Calu3 (cell line): ENCODE measurements at places on chromosomes 7 and 10. TPM values are rescaled to one million over a fixed set of nuclear protein-coding genes. Genes with fewer than 3 reads are reported as not detected.

DNA sequence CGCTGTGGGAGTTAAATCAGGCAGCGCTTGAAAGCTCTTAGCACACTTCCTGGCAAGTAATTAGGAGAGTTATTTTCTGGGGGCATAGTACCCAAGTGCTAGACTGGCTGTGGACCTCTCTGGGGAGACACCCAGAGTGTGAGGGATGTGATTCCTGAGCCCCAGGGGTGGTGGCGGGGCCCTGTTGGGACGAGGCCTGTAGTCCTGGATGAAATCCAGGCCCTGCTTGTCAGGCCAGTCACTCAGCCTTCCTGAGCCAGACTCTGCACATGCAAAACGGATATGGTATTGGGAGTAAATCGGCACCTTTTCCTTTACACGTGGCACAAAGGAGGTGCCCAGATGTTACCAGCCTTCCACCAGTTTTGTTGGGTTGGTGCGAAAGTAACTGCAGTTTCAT lies 31.2 kb downstream of the TRRAP start:
- DNase-seq: no peak

DNA sequence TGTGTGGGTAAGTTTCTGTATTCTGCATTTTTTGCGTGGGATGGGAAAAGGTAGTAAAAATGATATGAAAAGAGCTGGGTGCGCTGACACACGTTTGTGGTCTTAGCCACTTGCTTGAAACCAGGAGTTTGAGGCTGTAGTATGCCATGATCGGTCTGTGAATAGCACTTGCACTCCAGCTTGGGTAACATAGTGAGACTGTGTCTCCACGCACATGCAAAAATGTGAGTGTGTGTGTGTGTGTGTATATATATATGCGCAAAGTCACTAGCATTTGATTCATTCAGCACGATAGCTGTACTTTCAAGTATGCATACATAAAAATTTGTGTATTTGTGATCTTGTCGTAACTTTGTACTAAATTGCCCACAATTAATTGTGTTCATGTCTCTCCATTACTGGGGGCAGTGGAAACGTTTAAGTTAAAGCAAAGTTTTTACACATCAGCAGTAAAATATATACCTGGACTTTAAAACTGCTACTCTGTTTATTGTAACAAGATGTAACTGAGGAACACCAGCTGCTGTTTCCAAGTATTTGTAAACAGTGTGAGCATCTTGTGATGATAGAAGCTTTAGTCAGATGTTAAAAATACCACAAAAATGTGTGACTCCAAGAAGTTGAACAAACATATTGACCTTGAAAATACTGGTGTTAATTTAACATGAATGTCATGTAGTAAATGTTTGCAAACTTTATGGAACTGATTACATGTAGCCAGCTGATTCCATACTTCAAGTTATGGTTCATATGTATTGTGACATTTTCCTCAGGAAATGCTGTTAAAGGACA lies 1.6 kb downstream of the ZRANB1 start:
- DNase-seq: no peak

GRCh38 chr7:55240418-55241142 lies 124.6 kb upstream of the LANCL2 start:
- no peak for DNase-seq

DNA sequence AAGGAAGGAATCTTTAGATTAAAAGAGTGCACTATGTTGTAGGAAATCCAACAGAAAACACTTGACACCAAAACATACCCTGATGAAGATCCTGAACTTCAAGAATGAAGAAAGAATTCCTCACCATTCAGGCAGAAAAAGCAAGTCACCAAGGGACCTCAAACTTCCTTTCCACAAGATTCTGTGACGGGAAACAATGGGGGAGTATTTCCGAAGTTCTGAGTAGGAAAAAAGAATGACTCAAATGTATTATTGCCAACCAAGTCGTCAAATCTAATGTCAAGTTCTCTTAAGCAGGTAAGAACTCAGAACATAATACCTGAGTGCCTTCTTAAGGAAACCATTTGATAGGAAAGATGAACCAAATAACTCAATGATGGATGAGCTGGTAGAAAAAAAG lies 44.7 kb upstream of the MTURN start:
- DNase-seq: no peak

DNA sequence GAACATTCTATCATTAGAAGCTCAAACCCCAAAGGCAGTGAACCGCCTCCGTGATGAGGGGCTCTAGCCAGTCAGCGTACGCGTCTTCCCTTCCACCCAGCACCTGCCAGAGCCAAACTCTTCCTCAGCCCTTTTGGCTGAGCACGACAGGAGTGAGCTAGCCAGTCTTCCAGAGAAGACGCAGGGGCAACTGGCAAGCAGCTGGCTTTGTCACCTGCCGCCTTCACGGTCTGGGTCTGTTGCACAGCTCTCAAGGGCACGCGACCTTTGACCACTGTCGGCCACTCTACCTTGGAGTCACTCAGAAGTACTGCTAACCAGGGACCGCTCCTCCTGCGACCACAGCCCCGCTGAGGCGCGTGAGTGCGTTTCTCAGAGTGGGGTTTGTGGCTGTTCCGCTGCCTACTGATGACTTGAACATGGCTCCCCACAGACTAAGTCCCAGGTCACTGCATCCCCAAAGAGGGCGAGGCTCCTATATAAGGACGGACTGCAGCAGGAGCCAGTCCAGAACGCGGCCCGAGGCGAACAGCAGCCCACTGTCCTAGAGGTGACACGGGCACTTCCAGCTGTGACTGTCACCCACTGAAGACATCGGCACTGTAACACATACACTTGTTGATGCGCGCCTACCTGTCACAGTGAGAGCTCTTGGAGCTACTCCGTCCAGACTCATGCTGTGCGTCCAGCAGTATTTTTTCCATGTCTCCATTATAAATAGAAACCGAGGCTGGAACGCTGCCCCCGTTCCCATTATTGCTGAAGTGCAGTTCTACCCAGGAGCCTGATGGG lies 8.4 kb downstream of the BNIP3 start:
- DNase-seq: no peak

ZNF853 gene
- total RNA-seq: 10.1 and 11.4 TPM in 2 replicates

- no peak for DNase-seq
Observed at GRCh38 chr10:44295644-44296241, 89.2 kb downstream of the CXCL12 start.

GRCh38 chr7:38312821-38313220 lies 39.4 kb upstream of the TARP start:
- no peak for DNase-seq

DNA sequence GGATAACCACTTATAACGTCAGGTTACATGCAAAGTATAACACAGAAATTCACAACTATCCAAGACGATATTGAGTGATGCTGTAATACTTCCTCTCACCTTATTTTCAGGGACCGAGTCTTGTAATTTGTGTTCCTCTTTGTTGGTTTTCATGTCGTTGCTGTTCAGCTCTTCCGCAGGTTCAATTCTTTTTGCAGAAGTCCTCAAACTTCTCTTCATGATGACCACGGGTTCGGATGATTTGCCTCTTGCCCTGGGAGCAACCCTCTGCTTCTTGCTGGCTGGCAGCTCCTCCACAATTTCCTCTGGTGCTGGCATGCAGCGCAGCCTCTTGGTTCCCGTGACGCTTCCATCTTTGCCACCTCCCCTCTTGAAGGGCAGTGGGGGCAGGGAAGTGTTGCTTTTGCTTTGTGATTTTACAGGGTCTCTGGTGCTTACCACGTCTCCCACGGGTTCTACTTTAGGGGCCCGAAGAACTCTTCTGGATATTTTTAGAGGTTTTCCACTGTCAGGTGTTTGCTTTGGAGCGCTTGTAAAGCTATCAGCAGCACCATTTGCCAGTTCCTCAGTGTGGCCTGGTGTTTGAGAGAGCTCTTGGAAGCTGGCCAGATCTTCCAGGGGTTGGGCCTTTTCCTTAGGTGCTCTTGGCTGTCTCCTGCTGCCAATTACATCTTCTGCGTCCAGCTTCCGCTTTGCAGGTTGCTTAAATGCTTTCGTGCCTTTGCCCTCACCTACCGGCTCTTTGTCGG lies 23.6 kb downstream of the MKI67 start:
- DNase-seq: no peak

FBH1 gene
- total RNA-seq: 77.3 and 79.4 TPM in 2 replicates

DNA sequence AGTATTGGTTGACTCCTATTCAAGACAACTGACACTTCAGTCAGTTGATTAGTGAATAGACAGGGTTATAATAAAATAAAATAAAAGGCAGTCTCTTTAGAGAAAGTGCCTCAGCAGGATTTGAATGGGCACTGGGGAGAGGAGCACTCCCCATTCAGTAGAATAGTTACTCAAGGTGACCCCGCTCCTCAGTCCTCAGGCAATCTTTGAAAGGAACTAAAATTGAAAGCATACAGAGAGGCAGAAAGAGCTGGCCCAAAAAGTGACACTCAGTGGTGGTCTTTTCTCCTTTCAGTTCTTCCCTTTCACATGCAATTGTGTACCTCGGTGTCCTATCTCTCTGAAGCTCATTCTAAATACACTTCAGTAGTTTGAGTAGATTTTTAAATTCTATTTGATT lies 47.4 kb upstream of the MACC1 start:
- DNase-seq: no peak

COA1 gene
- total RNA-seq: 101 and 109 TPM in 2 replicates

- DNase-seq: no peak
Observed at GRCh38 chr7:18552943-18553604, 57.5 kb downstream of the HDAC9 start.

DNA sequence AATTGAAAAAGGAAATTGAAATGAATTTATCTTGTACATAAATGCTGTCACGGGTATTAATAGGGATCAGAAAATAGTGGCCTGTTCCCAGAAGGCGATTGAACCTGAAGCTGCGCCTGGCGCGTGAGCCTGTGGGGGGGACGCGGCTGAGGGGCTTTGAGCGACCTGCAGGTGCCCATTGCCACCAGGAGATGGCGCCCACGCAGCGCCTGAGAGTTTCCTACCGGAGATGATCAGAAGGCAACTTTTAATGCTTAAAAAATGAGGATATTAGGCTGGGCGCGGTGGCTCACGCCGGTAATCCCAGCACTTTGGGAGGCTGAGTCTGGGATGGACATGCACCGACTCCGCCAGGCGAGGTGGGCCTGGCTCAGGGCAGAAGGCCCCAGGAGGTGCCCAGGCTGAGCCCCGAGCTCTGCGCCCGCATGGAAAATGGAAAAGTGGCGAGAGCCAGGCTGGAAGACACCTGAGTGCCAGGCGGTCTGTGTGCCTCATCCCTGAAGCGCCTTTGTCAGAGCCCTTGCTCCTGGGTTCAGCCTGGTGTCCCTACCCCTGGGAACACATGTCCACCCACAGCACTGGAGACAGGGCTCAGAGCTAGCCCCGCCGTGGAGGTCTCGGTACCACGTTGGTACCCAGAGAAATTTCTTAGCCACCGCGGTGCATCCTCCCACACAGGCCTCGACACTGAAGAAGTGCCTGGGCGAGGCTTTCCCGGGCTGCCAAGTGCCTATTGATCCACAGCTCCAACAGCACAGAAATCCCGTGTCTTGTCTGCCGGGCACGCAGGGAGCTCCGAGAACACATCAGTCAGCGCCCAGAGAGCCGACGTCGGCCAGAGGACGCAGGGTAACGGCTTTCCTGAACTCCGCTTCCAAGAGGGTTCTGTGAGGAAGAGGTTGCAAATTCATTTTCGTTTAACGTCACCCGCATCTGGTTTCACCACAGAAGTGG lies 117.4 kb downstream of the INPP5A start:
- peak; percentile 59 for DNase-seq

OR13A1 gene
- total RNA-seq: not detected in 2 replicates

CUBN gene
- 0.27 and 0.92 TPM in 2 replicates for total RNA-seq

DNA sequence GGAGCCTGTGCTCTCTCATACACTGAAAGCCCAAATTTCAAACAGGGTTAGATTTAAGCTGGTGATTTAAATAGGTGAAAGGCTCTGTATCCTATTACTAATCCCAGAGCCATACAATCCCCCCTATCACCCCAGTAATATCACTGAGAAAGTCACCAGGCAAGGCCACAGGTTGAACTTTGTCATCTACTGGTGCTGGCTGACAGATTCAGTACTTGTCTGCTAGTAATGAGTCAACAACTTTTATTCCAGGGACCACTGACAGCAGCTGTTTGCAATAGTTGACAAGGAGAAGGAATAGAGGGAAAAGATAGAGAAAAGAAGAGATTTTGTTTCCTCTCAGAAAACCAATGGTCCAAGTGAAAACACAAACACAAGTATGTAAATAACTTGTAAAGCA lies 10.4 kb downstream of the ASB15 start:
- DNase-seq: no peak

STX1A gene
- 26.1 and 26.2 TPM in 2 replicates for total RNA-seq

DNA sequence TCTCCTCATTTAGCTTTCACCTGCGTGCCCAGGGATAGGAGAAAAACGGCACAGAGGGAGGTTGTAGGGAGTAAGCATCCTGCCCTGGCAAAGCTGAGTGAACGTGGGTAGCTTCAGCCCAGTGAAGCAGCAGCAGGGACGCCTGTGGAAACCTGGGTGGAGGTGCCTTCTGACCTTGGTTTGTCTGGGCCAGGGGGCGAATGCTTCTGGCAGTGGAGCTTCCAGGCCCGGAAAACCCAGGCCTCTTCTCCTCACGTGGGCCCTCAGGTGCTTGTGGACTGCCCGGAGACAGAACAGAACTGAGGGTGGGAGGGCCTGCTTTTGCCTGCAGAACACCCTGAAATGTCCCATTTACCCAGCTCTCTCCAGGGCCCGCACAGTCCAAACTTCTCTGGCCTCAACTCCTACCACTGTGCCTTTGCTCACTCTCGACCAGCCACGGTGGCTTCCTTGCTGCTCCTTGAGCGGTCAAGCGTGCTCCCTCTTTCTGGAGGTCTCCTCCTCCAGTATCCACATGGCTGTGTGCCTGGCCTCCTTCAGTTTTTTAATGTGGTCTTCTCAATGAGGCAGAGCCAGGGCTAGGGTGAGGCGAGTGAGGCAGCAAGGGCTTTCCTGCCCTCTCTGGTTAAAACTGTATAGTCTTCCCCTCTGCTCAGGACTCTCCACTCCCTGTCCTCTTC lies 62.4 kb downstream of the TMEM209 start:
- no peak for DNase-seq

- DNase-seq: no peak
Observed at GRCh38 chr7:25830215-25830614, 321.8 kb upstream of the NFE2L3 start.

- peak; percentile 76 for DNase-seq
Observed at GRCh38 chr10:22988581-22989360, 60.9 kb downstream of the ARMC3 start.

DNA sequence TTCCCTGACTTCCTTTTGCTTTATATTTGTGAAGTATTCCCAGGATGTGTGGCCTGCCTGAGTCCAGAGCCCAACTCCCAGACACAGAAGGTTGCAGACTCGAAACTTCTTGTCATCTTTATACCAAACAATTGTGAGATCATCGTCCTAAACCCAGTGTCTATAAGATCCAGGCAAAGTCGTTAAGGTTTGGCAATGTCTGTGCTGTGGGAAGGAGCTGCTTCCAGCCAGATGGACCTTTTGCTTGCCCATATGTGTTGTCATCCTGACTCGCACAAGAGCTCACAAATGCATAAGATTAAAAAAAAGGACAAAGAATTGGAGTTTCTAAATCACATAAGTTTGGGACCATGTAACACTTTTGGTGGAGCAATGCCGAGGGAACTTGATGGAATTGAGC lies 37.0 kb downstream of the WNT2 start:
- DNase-seq: no peak

GRM3 gene
- not detected in 2 replicates for total RNA-seq

GOLGA7B gene
- 1.0 and 1.4 TPM in 2 replicates for total RNA-seq
